ENCODE measurements at places on chromosomes 5 and 9. TPM values are rescaled to one million over a fixed set of nuclear protein-coding genes. Genes with fewer than 3 reads are reported as not detected.

- DNase-seq: no peak
These were observed 81.9 kb downstream of the MED27 start for GRCh38 chr9:131997779-131998178.

GRCh38 chr9:91071184-91071990, 269.8 kb downstream of the SYK start:
- no peak for DNase-seq

DNA sequence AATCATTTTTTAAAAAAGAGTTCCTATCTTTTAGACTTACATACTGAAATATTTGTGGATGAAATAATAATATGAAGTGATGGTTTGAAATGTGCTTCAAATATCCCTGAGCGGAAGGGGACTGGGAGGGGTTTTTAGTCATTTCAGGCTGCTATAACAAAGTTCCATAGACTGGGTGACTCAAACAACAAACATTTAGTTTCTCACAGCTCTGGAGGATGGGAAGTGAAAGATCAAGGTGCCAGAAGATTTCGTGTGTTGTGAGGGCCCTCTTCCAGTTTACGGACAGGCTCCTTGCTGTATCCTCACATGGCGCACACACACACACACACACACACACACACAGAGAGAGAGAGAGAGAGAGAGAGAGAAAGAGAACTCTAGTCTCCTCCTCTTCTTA, 27.1 kb upstream of the TEX10 start:
- no peak for DNase-seq

DNA sequence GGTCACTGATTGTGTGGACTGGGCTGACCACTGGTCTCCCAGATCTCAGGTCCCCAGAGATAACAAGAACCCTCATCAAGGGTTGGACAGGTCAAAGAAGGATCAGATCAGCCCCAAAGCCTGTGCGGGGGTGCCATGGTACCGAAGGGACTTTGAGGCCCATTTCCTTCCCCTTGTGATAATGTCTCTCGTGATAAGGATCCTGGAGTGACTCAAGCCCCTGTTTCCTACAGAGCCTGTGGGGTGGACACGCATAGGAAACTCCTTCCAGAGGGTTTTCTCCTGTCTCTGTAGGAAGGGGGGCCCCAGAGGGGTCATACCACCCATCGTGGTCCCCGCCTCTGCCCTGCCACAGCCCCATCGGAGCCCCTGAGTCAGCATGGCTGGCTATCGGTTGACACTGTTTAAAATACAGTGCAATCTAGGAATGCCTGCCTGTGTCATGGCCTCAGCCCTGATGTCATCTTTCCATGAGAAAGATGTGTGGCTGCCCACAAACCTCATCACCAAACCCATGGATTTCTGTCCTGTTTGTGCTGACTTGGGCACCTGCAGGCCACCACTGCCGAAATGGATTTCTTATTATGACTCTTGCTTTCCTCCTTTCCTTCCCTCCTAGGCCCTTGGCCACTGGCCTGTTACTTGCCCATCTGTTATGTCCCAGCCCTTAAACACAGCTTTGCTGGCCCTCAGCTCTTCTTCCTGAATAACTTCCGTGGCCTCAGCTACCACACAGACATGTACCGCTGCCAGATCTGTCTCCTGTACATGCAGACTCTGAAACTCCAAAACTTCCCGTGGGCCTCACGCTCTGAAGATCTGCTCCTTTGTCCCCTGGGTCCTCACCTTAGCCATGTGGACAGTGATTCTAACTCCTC, 2.9 kb upstream of the CSF2 start:
- no peak for DNase-seq

DNA sequence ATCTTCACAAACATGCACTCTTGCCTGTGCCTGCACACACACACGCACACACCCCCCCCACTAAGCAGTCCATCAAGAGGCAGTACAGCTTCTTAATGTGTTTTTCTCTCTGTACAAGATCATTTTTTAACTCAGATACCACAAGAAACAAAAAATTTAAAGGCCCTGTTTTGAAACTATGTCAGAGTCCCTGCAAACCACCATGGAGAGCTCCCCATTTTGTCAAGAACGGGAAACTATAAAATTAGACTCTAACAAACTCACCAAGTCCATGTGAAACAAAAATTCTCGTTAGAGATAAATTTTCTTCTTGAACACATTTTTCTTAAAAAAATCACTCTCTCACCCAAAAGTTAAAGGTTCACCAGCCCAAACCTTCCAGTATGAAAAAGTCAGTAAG, 86.3 kb downstream of the ELAVL2 start:
- no peak for DNase-seq

Gene TMEM232
- not detected for total RNA-seq

Gene C5orf58
- total RNA-seq: not detected

Gene FOXD4
- not detected for total RNA-seq

Gene ZNF354C
- total RNA-seq: not detected

Gene ZDHHC11
- 2.2 TPM for total RNA-seq

Gene CTXN3
- total RNA-seq: not detected

Data from Caki2 (cell line).